ENCODE measurements at places on chromosomes 4 and X. TPM values are rescaled to one million over a fixed set of nuclear protein-coding genes. Genes with fewer than 3 reads are reported as not detected.

Gene HSFX1
- 2.2 TPM for total RNA-seq

Gene SLC2A9
- total RNA-seq = 25.2 TPM

Gene PDZD4
- total RNA-seq = 8.5 TPM

Gene IRS4
- 0.09 TPM for total RNA-seq

Gene SHOX
- total RNA-seq = not detected

Gene NSUN7
- 9.2 TPM for total RNA-seq

Gene HTRA3
- total RNA-seq = 15.5 TPM

GRCh38 chr4:77007358-77008230 is 58.0 kb downstream of the SEPTIN11 start:
- peak; percentile 55 for DNase-seq
- H3K4me1 ChIP-seq = peaks cover 36% of the 10 kb centered on the region
- H3K27me3 ChIP-seq = no peaks in the 10 kb centered on the region
- peaks cover 6% of the 10 kb centered on the region for H3K36me3 ChIP-seq
- H3K27ac ChIP-seq = peak overlapping the region; percentile 54

DNA sequence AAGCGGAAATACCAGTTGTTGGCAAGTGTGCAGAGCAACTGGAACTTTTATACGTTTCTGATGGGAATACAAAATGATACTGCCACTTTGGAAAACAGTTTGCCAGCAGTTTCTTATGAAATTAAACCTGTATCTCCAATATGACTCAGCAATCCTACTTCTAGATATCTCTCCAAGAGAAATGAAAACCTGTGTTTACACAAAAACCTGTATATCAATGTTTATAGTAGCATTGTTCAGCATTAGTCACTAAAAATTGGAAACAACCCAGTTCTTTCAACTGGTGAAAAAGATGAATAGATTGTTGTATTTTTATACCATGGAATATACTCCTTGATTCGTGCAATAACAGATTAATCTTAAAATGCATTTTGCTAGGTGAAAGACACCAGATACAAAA is 26.8 kb downstream of the ATP7A start:
- no peaks in the 10 kb centered on the region for H3K27me3 ChIP-seq
- no peak for DNase-seq
- H3K4me3 ChIP-seq = no peak overlapping the region
- H3K27ac ChIP-seq = no peak overlapping the region

- H3K4me3 ChIP-seq = no peak overlapping the region
- H3K36me3 ChIP-seq = no peaks in the 10 kb centered on the region
- H3K27ac ChIP-seq = no peak overlapping the region
- no peaks in the 10 kb centered on the region for H3K27me3 ChIP-seq
- H3K4me1 ChIP-seq = no peaks in the 10 kb centered on the region
- no peak for DNase-seq
Measured at GRCh38 chrX:7261672-7262332, 113.8 kb upstream of the PUDP start.

DNA sequence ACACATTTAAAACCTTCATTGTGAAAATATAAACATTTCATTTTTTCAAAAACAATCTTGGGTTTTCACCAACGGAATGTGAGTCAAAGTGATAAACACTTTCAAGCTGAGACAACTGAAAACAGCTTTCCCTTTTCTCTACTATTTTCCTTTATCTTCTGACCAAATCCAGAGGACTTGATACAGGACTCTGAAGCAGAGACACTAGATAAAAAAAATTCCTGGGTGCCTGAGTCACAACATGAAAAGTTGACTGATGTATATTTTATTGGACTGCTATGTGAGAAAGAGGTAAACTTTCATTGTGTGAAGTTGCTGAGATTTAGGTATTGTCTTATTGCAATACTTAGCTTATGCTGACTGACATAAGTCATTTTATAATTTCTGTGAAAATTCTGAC is 411.2 kb downstream of the SPOCK3 start:
- no peak overlapping the region for H3K4me3 ChIP-seq
- H3K27ac ChIP-seq = no peak overlapping the region
- no peaks in the 10 kb centered on the region for H3K36me3 ChIP-seq
- H3K4me1 ChIP-seq = no peaks in the 10 kb centered on the region

GRCh38 chr4:153348006-153348405 is 3.5 kb downstream of the MND1 start:
- DNase-seq = no peak
- H3K4me1 ChIP-seq = peaks cover 10% of the 10 kb centered on the region
- H3K27ac ChIP-seq = no peak overlapping the region
- no peak overlapping the region for H3K4me3 ChIP-seq

DNA sequence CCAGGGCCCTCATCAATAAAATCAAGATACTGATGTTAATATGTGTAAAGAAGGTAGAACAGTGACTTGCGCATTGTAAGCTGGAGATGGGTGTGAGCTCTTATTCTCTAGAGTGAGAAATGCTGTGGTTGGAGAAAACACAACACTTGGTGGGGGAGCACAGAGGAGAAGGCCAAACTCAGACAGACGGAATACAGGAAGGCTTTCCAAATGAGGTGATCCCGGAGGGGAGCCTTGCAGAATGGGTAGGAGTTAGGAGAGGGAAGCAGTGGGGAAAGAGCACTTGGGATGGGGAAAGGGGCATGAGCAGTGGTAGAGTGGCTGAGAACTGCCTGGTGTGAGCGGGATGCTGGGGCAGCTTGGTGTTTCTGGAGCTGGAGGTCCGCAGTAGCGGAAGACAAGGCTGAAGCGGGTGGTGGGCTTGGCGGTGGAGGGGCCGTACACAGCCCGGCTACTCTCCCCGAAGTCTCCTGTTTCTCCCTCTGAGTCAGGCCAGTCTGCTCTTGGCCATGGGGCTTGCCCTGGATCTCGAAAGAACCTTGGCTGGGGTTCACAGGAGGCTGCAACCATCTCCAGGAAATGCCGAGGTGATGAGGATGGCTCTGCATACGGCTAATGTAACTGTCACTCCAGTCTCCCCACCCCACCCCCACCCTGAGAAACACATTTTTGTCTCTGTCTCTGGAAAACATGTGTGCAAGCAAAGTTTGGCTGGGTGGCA is 11.3 kb upstream of the PLAC1 start:
- H3K4me3 ChIP-seq = no peak overlapping the region
- no peaks in the 10 kb centered on the region for H3K4me1 ChIP-seq
- peak; percentile 32 for DNase-seq
- no peaks in the 10 kb centered on the region for H3K27me3 ChIP-seq

DNA sequence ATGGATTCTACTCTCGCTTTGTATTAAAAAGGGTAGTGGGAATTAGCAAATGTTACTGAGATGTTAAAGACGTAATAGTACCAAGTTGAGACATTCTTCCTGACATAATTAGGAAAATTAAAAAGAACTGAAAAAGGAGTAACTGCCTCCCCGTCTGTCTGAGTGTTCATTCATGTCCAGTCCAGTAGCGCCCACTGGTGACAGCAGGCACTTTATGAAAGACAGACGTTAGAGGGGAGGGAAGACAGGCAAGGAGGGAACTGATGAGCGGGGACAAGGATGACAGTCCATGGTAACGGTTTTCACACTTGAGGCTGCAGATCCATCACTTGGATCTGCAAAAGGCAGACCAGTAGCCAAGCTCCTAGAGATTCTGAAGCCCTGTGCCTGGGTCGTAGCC is 326.7 kb downstream of the STK32B start:
- no peak overlapping the region for H3K27ac ChIP-seq
- H3K4me1 ChIP-seq = no peaks in the 10 kb centered on the region
- no peak overlapping the region for H3K4me3 ChIP-seq
- H3K36me3 ChIP-seq = no peaks in the 10 kb centered on the region
- DNase-seq = no peak

DNA sequence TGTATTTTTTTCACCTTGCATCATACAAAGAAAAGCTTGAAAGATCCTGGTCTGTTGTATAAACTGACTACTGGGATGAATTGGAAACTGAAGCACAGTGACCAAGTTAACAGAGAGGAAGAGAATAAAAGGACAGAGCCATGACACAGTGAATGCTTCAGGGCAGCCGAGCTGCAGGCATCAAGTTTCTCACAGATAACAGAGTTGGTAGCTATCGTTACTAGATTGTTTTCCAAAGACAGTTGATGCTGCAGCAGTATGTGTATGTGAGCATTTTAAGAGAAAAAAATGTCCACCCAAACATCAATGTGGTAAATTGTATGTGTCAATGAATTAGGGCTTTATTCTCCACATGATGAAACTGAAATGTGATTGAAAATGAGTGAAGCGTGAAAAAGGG is 1032.7 kb downstream of the ADGRL3 start:
- no peak overlapping the region for H3K4me3 ChIP-seq
- no peak for DNase-seq
- no peaks in the 10 kb centered on the region for H3K4me1 ChIP-seq
- no peaks in the 10 kb centered on the region for H3K36me3 ChIP-seq
- H3K27ac ChIP-seq = no peak overlapping the region
- no peaks in the 10 kb centered on the region for H3K27me3 ChIP-seq

DNA sequence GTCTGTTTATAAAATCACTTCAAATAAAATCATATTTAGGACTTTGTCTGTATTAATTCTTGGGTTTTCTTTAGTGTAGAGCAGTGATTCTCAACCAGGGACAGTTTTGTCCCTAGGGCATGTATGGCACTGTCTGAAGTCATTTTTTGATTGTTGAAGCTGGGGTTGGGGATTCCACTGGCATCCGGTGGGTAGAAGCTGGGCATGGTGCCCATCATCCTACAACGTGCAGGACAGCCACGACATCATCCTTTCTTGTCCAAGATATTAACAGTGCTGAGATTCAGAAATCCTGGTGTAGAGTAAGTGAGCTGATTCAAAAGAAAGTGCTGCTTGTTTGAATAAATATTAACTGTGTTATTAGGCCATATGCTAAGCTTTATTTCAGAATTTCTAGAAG is 28.6 kb downstream of the DCLK2 start:
- H3K27me3 ChIP-seq = no peaks in the 10 kb centered on the region
- no peak for DNase-seq
- no peak overlapping the region for H3K27ac ChIP-seq

GRCh38 chr4:98027827-98028226 is 115.4 kb downstream of the STPG2 start:
- no peaks in the 10 kb centered on the region for H3K4me1 ChIP-seq
- no peaks in the 10 kb centered on the region for H3K36me3 ChIP-seq
- DNase-seq = no peak
- H3K4me3 ChIP-seq = no peak overlapping the region
- H3K27ac ChIP-seq = no peak overlapping the region

- no peaks in the 10 kb centered on the region for H3K27me3 ChIP-seq
Measured at GRCh38 chr4:174279433-174280155, 3.9 kb downstream of the FBXO8 start.

GRCh38 chr4:117479673-117480072 is 394.3 kb upstream of the TRAM1L1 start:
- no peaks in the 10 kb centered on the region for H3K27me3 ChIP-seq
- no peak overlapping the region for H3K27ac ChIP-seq
- no peaks in the 10 kb centered on the region for H3K36me3 ChIP-seq
- H3K4me1 ChIP-seq = no peaks in the 10 kb centered on the region

DNA sequence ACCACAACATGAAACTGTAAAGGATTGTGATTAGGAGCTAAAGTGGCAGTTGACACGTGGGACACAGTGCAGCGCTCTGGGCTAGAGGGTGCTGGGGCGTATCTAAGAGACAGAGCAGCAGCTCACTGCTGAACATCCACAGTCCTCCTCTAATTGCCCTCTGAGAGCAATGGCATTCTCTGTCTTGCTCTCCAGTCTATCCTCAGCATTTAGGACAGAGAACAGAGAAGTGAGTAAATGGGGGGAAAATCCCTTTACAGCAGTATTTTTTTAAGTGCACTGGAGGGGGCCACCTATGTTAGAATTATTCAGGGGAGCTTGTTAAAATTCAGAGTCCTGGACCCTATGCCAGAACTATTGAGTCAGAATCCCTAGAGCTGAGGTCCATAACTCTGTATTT is 4.2 kb upstream of the TMEM154 start:
- no peaks in the 10 kb centered on the region for H3K36me3 ChIP-seq
- DNase-seq = no peak
- peaks cover 16% of the 10 kb centered on the region for H3K4me1 ChIP-seq
- no peaks in the 10 kb centered on the region for H3K27me3 ChIP-seq
- H3K4me3 ChIP-seq = no peak overlapping the region

GRCh38 chr4:6333301-6334202 is 63.9 kb downstream of the WFS1 start:
- no peaks in the 10 kb centered on the region for H3K36me3 ChIP-seq
- no peak for DNase-seq
- no peak overlapping the region for H3K27ac ChIP-seq
- peaks cover 38% of the 10 kb centered on the region for H3K27me3 ChIP-seq

GRCh38 chrX:136768469-136769084 is 12.2 kb downstream of the ARHGEF6 start:
- no peak overlapping the region for H3K4me3 ChIP-seq
- no peaks in the 10 kb centered on the region for H3K27me3 ChIP-seq
- H3K27ac ChIP-seq = peak overlapping the region; percentile 85
- H3K4me1 ChIP-seq = no peaks in the 10 kb centered on the region
- DNase-seq = peak; percentile 48

GRCh38 chr4:107131295-107131694 is 95.2 kb upstream of the DKK2 start:
- H3K27me3 ChIP-seq = no peaks in the 10 kb centered on the region
- no peaks in the 10 kb centered on the region for H3K4me1 ChIP-seq
- H3K36me3 ChIP-seq = no peaks in the 10 kb centered on the region
- DNase-seq = no peak
- H3K4me3 ChIP-seq = no peak overlapping the region
- H3K27ac ChIP-seq = no peak overlapping the region

GRCh38 chr4:111519683-111520082 is 625.6 kb upstream of the FAM241A start:
- no peak overlapping the region for H3K4me3 ChIP-seq
- no peaks in the 10 kb centered on the region for H3K36me3 ChIP-seq
- no peak overlapping the region for H3K27ac ChIP-seq

GRCh38 chr4:79917246-79917645 is 155.8 kb downstream of the ANTXR2 start:
- no peaks in the 10 kb centered on the region for H3K27me3 ChIP-seq
- no peak overlapping the region for H3K27ac ChIP-seq
- no peaks in the 10 kb centered on the region for H3K4me1 ChIP-seq

All from lower lobe of right lung (tissue), 2 donors.